K562 (cell line): ENCODE measurements at places on chromosomes 16 and 17.

GRCh38 chr17:60902399-60902798 is 224.7 kb downstream of the BCAS3 start:
- no peak for DNase-seq

DNA sequence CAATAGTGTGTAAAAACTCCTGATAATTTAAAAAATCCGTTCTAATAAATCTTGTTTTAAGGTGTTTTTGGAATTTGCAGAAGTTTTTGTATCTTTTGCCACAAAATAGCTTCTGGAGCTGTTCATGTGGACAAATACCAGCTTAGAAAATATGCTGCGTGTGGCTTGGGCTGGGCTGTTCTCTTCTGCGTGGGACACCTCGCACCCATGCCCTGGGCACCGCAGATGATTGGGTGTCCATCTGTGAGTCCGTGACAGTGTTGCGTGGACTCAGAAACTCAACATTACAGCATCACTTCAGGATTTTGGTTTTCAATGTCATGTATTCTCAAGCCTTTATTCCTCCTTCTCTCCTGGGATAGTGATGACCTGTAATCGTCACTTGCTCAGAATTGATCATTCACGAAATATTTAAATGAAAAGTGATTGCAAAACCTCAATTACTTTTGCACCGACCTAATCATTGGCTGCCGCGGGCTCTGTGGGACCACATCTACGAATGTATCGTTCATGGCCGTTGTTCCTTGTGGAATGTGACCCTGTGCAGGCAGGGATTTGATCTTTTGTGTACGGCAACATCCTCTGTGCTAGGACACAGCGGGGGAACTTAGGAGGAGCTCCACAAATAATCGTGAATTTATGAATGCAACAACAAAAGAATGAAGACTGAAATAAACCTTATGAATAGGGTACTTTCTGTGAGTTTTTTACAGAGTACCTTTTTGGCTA is 210.3 kb upstream of the FOXF1 start:
- DNase-seq, result no peak

DNA sequence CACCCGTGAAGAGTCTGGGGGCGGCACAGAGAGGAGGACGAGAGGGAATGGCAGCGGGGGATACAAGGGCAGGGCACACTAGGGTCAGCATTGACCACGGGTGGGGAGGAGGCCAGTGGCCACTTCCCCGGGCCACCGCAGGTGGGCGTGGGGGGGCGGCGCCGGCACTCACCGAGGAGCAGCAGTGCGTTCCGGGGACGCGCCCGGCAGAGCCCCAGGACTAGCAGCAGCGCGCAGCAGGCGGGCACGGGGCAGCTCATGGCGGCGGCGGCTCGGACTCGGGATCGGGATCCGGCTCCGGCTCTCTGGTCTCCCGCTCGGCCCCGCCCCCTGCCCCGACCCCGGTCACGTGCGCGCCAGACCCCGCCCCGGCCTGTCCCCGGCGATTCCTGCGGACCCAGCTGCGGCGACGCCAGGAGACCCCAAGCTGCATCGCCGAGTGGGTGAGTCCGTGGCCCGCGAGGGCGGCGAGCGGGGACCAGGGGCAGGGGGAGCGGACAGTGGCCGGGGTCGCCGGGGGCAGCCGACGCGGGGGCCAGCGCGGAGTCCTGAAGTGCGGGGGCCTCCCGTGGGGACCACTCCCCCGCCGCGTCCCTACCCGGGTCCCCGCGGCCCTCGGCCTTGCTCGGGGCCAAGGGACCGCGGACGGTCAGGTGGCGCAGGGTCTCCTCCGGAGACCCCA is at the start of the genes SGSH and SLC26A11:
TSS of gene SGSH (minus strand) at position 280 of the 682 bp plus-strand sequence. CDS start at position 260, 20 bp downstream.
TSS of gene SLC26A11 (plus strand) at position 374 of the 682 bp plus-strand sequence. CDS start 1,134 bp downstream, outside the sequence.
- DNase-seq, result peak; percentile 97

- DNase-seq, result no peak
These were observed 20.3 kb downstream of the TMEM235 start for GRCh38 chr17:78251773-78252103.

- DNase-seq, result no peak
These were observed 127.2 kb downstream of the HS3ST3B1 start for GRCh38 chr17:14427900-14428647.

GRCh38 chr16:67842509-67843342 is 606 bp downstream of the THAP11 start:
- no peak for DNase-seq

DNA sequence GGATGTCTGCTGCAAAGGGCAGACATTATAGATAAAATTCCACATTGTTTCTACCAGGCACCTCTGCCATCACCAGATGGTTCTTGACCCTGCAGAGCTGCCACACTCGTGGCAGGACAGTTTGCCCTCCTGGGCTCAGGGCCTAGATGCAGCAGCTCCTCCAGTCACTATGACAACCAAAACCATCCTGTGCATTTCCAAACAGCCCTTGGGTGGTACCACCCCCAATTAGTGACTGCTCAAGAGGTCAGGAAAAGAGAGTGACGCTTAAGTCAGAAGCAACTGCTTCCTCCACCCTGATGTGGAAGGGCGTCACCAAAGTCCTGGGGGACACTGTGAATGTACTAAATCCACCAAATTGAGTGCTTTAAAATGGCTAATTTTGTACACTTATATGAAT is 109.2 kb downstream of the C16orf95 start:
- no peak for DNase-seq

- no peak for DNase-seq
These were observed 33.4 kb upstream of the IL34 start for GRCh38 chr16:70612931-70613330.

DNA sequence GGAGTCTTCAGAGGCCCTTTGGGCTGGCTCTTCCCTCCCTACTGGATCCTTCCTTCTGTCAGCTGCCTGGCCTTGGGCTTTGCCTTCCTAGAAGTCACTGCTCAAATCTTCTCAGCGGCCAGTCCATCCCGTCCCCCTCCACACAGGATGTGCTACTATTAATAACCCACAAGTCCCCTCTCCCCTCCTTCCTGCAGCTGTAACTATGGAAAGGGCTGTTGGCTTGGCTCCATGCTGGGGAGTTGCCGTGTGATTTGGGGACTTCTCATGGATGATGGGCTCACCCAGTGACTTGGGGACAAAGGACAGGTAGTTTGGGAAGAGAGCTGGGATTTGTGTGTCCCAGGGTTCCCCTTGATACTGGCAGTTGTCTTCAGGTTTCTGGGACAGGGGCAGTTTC is 19.4 kb downstream of the TMEM94 start:
- no peak for DNase-seq

- DNase-seq, result no peak
These were observed 6.5 kb downstream of the ADCY7 start for GRCh38 chr16:50272687-50273381.

GRCh38 chr16:52193441-52193840 is 353.5 kb downstream of the TOX3 start:
- no peak for DNase-seq

- peak; percentile 60 for DNase-seq
These were observed 23.3 kb downstream of the PHF12 start for GRCh38 chr17:28928061-28928460.

DNA sequence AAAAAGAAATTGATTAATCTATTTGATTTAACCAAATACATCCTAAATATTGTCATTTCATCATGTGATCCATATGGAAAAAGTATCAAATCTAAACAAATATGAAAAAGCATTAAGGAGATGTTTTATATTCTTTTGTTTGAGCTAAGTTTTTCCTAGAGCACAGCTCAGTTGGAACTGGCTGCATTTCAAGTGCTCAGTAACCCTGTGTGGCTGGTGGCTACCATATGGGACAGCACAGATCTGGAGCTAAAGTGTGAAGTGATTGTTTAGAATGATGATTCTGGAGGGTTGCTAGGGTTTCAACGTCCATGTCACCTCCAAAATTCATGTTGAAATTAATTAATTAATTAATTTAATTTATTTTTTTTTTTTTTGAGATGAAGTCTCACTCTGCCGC is 137.5 kb downstream of the XYLT1 start:
- no peak for DNase-seq

DNA sequence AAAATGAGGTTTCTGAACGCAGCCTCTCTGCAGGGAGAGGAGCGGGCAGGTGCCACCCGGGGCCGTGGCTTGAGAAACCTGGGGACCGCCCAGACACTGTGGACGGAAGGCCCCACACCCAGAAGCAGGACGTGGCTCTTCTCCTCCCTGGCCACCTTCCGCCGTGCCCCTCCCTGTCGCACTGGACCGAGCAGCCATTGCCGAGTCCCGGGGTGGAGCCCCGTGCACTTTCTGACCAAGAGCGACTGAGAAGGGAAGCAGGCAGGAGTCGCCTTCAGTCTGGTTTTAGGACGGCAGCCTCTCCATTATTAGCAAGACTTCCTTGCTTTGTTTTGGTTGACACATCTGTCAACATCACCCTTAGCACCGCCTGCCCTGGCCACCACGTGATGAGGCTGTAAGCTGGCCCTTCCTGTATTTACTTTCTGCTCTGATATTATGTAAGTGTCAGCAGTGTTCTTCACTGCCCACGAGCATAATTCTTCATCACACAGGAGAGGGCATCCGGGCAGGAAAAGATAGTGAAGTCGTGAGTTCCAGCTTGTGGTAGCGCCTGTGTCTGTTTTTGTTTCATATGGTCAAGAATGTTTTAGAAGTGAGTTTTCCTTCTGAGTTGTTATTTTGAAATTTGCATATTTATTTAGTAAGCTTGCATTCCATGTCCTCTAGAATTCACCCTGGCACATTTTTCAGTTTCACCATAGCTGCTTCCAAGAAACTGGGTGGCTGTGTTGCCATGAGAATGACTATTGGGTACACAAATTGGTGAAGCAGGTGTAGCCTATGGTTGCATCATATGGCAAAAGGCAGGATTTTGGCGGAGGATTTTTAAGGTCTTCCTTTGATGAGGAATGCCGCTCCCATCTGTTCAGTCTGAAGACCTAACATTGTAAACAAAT is 1.0 kb downstream of the HERPUD1 start:
- DNase-seq, result peak; percentile 51

DNA sequence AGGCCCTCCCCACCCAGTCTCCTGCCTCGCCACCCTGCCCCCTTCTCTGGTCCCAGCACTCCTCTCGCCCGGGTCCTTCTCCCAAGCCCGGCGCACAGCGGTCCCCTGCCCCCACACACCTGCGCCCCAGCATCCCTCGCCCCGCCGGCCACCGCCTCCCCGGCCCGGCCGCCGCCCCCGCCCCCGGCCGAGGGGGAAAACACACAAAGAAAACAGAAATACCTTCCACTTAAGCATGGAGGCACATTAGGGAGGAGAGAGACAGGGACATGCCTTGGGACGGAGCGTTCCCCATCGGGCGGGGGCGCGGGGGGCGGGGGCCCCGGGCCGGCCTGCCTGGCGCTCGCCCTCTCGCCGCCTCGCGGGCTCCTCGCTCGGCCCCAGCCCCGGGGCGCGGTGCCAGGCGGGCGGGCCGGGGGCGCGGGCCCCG is 326 bp downstream of the SRCIN1 start:
- no peak for DNase-seq

DNA sequence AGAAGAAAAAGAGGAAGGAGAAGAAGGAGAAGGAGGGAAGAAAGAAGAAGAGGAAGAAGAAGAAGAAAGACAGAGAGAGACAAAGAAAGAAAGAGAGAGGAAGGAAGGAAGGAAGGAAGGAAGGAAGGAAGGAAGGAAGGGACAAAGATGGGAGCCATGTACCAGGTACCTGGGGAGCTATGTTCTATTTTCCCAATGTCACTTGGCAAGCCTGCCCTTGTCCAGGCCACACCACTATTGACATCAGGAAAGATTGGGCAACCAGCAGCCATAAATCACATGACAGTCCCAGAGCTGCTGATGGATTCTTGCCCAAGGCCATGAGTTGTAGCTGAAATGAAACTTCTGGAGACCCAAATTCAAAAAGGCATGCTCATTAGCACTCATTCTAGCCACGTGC is 2.7 kb upstream of the CES1 start:
- DNase-seq, result no peak

- DNase-seq, result no peak
These were observed 146.8 kb upstream of the SOX9 start for GRCh38 chr17:71974051-71974450.

DNA sequence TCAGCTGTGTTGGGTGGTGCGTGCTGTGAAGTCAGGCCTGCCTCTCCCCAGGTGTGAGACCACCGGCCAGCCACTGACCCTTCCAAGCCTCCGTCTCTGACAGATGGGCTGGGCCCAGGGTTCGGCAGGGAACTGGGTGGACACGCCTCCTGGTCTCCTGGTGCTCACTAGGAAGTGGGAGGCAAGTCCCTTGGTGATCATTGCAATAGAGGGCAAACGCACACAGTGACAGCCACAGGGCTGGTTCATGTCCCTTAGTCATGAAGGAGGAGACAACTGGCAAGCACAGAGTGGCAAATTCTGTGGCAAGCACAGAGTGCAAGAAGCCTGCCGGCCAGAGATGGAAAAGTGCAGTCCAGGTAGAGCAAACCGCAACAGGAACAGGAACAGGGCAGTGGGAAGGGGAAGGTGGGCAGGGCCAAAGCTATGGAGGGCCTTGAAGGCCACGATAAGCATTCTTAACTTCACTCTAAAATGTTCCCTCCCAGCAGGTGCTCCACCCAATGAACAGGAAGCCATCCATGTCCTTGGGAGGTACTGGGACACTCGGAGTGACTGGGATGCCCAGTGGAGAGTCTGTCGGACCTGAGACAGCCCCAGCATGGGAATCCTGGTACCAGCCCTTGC is 21.9 kb downstream of the USP7 start:
- DNase-seq, result no peak

DNA sequence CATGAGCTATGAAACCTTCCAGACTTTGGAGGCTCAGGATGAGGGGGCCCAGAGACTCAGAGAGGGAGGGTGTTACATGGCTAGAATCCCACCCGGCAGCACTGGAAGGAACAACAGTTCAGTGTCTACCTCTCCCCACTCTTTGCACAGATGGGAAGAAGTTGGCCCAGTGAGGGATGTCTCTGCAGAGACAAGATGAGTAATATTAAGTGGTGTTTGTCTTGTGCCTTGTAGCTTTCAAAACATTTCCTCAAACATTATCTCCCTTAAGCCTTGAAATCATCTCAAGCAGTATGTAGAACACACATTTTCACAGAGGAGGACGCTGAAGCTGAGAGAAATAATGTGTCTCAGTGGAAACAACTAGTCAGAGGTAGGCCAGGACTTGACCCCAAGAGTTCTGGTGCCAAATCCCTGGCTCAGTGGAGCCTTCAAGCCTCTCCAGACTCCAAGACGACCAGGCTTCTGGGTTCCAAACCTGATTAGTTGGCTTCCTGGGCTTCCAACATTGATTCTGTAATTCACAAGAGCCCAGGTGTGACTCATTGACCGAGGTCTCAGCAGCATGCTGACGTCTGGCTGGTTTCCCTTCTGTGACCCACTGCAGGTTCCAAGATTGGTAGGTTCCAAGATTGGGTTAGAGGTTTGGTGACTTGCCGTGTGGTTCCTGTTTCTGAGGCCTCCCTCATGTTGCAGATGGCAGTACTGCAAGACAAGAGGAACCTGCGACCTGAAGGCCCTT is 7.4 kb downstream of the RNF112 start:
- DNase-seq, result no peak

- no peak for DNase-seq
These were observed 45.9 kb downstream of the MAP1LC3B start for GRCh38 chr16:87437911-87438610.

GRCh38 chr16:23607726-23608125 is 11.6 kb upstream of the NDUFAB1 start:
- no peak for DNase-seq

- DNase-seq, result no peak
These were observed 16.4 kb downstream of the CDK5RAP3 start for GRCh38 chr17:47987240-47987835.

GRCh38 chr17:68246271-68247028 is 1.4 kb upstream of the AMZ2 start:
- no peak for DNase-seq

GRCh38 chr16:10949424-10949970 is 5.1 kb downstream of the CLEC16A start:
- DNase-seq, result no peak
